ENCODE measurements at places on chromosomes 11 and 22.

- peak; percentile 66 for DNase-seq
Measured at GRCh38 chr11:64643256-64643881, 52.3 kb downstream of the SLC22A12 start.

GRCh38 chr22:42939941-42940653 is 74.9 kb downstream of the PACSIN2 start:
- DNase-seq, result no peak

DNA sequence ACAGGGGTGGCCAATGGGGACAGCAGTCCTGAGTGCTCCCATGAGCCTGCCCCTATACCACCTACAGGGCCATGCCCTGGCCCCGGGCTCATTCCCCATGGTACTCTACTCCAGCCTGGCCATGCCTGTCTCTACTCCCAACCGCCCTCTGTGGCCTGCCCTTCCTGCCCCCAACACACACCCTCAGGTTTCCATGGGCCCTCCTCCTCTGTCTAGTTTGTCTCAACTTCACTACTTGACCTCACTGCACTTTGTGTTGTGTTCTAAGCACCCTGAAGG is 26.3 kb upstream of the RASL10A start:
- DNase-seq, result no peak

DNA sequence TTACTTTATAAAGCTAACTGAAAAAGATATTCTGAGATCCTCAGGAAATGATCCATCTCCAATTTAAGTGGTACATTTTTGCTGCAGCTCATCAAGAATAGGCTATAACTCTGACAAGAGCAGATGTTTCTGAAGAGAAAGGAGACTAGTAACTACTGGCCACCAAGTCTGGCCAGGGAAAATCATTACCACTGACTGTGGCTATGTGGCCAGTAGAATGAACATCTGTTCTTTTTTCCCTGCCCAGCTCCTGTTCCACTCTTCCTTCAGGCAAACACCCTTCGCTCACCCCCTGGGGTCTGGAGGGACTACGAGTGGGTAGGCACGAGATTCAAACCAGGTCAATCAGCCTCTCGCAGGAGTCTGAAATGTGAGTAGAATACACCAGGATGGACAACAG is 23.9 kb downstream of the TMEM123 start:
- DNase-seq, result no peak

DNA sequence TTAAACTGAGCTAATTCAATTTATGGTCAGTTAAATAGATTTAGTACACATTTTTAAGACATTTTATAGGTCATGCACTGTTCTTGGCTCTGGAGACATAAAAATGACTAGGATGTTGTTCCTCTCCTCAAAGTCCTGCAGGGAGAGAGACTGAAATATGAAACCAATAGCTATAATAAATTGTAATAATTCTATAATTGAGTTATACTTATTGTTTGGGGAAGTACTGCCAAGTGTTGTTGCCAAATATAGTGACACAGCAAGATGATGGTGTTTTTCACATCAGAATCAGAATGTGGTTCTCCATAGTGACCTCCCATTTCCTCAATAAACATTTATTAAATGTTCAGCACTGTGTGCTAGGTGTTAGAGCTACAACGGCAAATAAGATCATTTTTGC is 470.6 kb downstream of the NTM start:
- no peak for DNase-seq

- DNase-seq, result no peak
Measured at GRCh38 chr22:45867118-45867905, 109.7 kb downstream of the WNT7B start.

DNA sequence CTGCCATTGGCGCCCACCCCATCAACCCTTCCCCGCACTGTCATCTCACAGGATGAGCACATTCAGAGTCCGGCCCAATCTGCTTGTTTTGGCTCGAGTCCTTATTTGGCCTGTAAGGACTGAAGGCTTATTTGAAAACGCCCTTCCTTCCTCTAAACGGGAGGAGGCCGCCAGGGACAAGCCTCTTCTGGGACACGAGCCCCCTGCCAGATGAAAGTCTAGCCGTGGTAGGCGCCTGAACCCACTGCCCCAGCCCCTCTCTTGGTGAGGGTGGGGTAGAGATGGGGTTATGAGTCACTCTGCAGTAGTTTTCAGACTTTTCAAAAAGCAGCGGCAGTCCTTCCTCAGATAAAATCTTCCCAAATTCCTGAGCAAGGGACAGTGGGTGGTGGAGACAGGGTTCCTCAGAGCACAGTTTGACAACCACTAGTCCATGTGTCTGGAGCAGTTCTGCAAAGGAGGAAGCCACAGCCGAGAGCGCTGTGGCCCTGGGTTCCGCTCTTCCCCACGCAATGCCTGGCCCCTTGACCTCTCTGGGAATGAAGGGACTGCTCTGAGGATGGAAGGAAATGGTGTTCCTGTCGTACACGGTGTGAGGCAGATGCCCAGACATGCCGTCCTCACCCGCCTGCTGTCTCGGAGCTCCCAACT is 57.0 kb downstream of the MYH9 start:
- no peak for DNase-seq

GRCh38 chr11:115297330-115297729 is 206.9 kb downstream of the CADM1 start:
- DNase-seq, result no peak

GRCh38 chr22:44623771-44624510 is 78.1 kb upstream of the PRR5 start:
- DNase-seq, result peak; percentile 69

GRCh38 chr22:44814266-44815098 is 62.1 kb downstream of the ARHGAP8 start:
- no peak for DNase-seq

DNA sequence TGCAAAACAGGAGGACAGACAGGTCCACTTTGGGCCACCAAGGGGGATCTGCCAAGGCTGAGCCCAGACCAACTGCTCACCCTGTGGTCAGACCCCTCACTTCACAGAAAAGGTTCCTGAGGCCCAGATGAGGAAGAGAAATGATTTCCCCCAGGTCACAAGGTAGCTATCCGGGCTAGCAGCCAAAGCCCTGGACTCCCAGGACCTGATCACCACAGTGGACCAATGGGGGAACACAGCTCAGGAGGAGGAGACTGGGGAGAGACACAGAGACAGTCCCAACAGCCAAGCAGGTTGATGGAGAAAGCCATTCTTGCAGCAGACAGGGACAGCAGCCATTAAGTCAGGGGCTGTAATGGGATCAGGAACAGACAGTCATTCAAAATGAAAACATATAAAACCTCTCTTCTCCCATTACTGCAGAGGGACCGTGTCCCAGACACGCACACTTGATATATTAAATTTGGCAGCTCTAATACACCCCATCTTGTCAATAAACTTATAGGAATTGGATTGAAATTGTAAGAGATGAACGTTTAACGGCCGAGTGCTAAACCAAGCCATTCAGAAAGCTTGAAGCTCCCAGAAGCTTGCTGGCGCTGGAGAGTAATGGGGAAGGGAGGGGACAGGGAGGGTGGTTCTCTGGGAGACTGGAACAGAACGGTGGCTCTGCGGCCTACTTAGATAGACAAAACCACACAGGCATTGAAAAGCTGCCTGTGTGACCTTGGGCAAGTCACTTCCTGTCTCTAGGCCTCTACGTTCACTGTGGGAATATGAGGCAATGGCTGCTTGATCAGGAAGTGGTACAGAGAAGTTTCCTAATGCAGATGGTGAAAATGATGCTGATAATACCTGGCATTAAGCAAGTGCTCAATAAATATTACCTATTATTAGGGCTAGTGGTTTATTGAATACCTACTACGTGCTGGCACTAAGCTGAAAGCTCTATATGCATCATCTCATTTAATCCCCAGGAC is 16.0 kb downstream of the ZMAT5 start:
- DNase-seq, result no peak

- DNase-seq, result no peak
Measured at GRCh38 chr11:132310390-132311375, 940.3 kb downstream of the NTM start.

DNA sequence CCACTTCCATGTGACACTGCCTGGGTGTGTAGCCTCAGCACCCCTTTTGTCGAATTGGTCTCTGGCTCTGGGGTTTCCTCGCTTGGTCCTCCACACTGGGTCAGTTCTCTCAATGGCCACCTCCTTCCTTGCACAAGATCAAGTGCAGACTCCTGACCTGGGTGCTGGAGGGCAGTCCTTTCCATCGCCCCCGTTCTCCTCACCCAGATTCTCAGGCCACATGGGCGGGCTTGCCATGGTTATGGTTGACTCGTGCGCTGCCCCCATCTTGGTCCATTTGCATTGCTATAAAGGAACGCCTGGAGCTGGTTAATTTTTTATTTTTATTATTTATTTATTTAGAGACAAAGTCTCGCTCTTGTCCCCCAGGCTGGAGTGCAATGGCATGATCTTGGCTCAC is 5.5 kb upstream of the PARVB start:
- DNase-seq, result no peak

GRCh38 chr11:83709434-83709833 is 423.3 kb upstream of the CCDC90B start:
- no peak for DNase-seq

DNA sequence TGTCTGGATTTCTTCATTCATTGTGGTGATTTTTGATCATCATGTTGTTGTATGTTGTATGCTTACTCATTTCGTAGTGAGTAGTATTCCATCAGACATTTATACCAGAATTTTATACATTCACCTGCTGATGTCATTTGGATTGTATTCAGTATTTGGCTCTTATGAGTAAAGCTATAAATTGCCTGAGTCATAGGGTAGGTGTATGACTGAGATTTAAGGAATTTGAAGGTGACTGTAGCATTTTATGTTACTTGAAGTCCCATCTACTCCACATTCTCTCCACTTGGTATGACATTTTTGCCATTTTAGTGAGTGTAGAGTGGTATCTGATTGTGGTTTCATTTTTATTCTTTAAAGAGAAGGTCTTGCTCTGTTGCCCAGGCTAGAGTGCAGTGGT is 548.2 kb downstream of the TBC1D22A start:
- no peak for DNase-seq

Data from NCI-H524 (cell line).